ENCODE measurements at places on chromosomes 12 and 14. TPM values are rescaled to one million over a fixed set of nuclear protein-coding genes. Genes with fewer than 3 reads are reported as not detected.

Gene KRT2
- not detected for total RNA-seq

Gene TGM1
- total RNA-seq: 0.65 TPM

Gene TMEM229B
- total RNA-seq: 2.5 TPM

Gene TPPP2
- not detected for total RNA-seq

Gene SLC25A21
- 0.39 TPM for total RNA-seq
